NCI-H2081 treated with DMSO at 0.1 percent for 48 hours (cell line): ENCODE measurements at places on chromosomes 1 and 21.

DNA sequence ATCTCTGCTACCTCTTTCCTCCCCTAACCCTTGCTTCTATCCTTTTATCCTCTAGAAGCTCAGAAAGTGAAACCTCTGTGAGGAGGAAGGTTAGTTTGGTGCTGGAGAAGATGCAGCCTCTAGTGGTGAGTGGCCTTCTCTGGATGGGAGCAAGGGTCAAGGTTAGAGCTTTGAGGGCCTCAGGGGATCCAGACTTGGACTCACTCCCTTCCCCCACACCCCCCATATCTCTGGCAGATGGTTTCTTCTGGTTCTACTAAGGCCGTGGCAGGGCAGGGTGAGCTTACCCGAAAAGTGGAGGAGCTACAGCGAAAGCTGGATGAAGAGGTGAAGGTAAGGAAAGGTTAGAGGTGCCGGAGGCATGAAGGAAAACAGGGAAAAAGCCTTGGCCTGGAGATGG, 9.2 kb downstream of the CGN start:
- no peak for DNase-seq

DNA sequence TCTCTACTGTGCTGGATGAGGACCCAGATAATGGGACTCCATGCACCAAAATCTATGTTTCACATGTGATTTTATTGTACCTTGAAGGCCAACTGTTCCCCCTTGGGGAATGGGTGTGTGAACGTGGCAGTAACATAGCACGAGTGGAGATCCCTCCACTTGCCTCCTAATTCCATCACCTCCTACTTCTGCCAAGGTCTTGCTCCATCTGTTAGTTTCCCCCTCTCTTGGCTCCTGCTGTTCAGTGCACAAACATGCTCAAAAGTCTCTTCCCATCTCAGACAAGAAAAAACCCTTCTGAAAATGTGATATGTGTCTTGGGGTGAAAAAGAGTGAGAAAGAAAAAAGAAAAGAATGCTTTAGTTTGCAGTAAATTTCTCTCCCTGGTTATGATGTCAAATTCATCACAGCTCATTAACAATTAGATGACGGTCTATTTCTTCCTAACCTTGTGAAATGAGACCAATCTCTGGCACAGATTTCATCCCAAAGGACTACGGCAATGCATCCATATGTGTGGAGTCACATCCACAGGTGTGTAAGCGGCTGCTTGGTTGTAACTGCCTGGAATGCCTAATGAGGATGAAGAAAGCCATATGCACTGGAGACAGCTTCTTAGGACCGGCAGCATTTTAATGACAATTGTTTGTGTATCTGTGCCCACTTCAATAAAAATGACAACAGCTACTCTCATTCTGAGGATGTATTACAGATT, 79.3 kb upstream of the DIRAS3 start:
- no peak for DNase-seq

DNA sequence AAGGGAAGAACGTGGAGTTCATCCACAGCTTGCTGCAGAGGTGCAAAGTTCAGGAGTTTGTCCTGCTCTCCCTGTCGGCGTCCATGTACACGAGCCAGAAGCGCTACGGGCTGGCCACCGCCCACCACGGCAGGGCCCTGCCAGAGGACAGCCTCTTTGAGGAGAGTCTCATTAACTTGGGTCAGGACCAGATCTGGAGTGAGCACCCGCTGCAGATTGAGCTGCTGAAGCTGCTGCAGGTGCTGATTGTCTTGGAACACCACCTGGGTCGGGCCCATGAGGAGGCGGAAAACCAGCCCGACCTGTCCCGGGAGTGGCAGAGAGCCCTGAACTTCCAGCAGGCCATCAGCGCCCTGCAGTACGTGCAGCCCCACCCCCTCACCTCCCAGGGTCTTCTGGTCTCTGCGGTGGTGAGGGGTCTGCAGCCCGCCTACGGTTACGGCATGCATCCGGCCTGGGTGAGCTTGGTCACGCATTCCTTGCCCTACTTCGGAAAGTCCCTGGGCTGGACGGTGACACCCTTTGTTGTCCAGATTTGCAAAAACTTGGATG, 73.8 kb upstream of the MORC3 start:
- DNase-seq: no peak

DNA sequence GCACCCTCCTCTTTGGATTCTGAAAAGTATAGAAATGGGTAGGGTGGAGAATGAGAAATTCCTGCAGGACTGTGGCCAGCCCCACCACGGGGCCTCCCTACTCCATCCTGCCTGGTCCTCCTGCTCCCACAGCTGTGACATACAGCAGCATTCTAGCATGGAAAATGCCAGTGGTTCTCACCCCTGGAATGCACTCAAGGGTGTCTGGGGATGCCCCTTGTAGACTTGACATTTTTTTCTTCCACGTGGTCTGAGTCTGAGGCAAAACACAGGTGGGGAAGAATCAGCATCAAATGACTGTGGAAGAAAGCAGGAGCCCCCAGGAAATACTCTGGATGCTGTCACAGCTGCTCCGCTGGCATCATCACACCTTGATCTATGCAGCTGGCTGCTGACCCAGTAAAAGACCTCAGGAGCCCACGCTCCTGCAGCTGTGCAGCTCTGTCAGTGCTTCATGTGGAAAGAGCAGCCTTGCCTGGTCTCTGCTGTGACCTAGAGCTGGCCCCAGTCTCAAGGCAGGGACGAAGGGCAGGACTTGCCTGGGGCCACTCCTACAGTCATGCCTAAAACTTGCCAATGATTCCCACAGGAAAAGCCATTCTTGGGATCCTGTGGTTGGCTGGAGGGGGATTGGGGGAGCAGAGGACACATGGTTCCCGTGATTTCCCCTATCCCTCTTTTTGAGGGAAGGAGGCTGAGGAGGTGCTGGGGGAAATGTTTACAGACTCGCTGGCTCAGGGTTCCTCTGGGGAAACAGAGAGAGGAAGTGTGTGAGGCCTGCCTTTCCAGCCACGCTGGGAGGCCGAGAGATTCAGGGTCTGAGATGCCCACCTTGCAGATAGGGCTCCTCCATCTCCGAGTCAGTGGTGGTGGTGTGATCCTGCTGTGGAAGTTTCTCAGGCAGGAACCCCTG, 10.8 kb upstream of the A3GALT2 start:
- DNase-seq: no peak

GRCh38 chr21:42309753-42310213, 5.4 kb downstream of the TFF3 start:
- DNase-seq: no peak

DNA sequence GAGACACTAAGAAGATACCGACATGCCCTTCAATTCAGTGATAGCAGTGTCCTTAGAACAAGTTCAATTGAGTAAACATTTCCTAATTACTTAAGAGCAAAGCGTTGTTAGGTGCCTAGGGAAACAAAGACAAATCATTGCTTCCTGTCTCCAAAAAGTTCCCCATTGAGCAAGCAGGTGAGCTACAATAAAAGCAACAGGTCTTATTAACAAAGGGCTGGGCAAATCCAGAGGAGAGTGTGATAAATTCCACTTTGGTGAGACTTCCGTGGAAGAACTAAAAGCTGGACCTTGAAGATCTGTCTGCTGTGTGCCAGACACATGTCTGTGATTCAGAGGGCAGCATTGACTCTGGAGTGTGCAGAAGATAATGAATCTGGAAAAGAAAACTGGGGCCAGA, 1.9 kb upstream of the TUT4 start:
- DNase-seq: peak; percentile 36

DNA sequence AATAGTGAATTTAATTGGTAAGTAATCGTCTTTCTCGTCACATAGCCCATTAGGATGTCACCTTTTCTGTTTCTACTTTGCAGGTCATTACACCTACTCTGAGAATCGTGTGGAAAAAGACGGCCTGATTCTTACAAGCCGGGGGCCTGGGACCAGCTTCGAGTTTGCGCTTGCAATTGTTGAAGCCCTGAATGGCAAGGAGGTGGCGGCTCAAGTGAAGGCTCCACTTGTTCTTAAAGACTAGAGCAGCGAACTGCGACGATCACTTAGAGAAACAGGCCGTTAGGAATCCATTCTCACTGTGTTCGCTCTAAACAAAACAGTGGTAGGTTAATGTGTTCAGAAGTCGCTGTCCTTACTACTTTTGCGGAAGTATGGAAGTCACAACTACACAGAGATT, 23.3 kb downstream of the PARK7 start:
- DNase-seq: no peak

GRCh38 chr1:35030338-35030737, 1.4 kb downstream of the ZMYM6 start:
- DNase-seq: no peak

GRCh38 chr1:19563324-19564097, 78.2 kb upstream of the CAPZB start:
- no peak for DNase-seq
